ENCODE measurements at places on chromosomes 2 and 18. TPM values are rescaled to one million over a fixed set of nuclear protein-coding genes. Genes with fewer than 3 reads are reported as not detected.
A peak's percentile ranks its signal among the peaks of the same experiment; 100 is the strongest.

DNA sequence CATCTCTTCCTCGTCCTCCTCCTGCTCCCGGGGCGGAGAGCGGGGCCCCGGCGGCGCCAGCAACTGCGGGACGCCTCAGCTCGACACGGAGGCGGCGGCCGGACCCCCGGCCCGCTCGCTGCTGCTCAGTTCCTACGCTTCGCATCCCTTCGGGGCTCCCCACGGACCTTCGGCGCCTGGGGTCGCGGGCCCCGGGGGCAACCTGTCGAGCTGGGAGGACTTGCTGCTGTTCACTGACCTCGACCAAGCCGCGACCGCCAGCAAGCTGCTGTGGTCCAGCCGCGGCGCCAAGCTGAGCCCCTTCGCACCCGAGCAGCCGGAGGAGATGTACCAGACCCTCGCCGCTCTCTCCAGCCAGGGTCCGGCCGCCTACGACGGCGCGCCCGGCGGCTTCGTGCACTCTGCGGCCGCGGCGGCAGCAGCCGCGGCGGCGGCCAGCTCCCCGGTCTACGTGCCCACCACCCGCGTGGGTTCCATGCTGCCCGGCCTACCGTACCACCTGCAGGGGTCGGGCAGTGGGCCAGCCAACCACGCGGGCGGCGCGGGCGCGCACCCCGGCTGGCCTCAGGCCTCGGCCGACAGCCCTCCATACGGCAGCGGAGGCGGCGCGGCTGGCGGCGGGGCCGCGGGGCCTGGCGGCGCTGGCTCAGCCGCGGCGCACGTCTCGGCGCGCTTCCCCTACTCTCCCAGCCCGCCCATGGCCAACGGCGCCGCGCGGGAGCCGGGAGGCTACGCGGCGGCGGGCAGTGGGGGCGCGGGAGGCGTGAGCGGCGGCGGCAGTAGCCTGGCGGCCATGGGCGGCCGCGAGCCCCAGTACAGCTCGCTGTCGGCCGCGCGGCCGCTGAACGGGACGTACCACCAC, 2.1 kb downstream of the GATA6 start:
- DNase-seq = no peak

DNA sequence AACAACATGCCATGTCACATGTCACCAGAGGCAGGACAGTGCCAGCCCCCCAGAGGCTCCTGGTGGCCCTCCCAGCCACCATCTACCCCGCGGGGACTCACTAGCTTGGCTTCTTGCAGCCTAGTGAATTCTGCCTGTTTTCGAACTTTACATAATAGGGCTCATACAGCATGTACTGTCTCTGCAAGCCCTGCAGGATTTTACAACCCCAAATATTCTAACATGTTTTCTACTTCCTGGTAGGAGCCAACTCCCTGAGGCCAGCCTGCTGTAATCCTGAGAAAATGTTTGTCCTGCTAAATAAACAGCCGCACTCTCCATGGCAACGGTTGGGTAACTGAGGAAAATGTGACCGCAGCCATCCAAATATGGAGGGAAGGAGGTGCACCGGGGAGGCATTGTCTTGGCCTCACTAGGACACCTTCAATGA, 2.7 kb downstream of the PER2 start:
- DNase-seq = peak; percentile 70

GRCh38 chr2:61356958-61357350, 113.9 kb downstream of the USP34 start:
- DNase-seq = no peak

The RASGRP3 gene
- total RNA-seq = 3.8 TPM

- DNase-seq = no peak
Observed at GRCh38 chr2:233944722-233945121, 27.5 kb downstream of the TRPM8 start.

The CD8B gene
- total RNA-seq = 1.5 TPM

The GPR39 gene
- 33.7 TPM for total RNA-seq

DNA sequence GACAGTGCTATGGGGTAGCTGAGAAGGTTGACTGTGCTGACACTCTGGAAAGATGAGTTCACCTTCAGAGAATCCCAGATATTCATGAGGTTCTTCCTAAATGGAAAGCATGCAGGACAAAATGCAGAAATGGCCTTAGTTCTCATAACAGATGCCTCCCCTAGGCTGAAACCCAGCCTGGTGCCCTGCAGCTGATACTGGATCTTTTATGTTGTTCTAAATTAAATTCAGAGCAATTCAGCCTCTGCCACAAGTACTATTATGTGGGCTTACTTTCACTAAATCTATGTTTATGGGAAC, 172.0 kb upstream of the SERPINE2 start:
- DNase-seq = no peak

GRCh38 chr2:40208463-40208862, 243.4 kb downstream of the SLC8A1 start:
- DNase-seq = no peak

DNA sequence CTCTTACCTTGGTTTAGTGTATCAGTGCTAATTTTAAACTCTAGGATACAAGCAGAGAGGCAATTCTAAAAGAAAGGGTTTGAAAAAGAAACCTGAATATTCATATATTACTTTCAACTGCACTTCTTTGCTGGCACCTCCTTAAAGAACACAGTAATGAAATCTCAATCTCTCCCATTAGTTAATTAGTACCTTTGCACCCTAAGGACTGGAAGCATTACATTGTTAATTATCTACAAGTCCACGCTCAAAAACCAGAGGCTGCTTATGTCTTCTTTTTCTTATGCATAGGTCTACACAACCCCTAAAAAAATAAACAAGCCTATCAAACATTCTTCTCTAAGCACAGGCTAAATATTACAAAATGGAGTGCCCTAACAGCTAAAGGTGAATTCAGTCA, 20.2 kb downstream of the EPHA4 start:
- no peak for DNase-seq

The CXCR2 gene
- total RNA-seq = 1.1 TPM

DNA sequence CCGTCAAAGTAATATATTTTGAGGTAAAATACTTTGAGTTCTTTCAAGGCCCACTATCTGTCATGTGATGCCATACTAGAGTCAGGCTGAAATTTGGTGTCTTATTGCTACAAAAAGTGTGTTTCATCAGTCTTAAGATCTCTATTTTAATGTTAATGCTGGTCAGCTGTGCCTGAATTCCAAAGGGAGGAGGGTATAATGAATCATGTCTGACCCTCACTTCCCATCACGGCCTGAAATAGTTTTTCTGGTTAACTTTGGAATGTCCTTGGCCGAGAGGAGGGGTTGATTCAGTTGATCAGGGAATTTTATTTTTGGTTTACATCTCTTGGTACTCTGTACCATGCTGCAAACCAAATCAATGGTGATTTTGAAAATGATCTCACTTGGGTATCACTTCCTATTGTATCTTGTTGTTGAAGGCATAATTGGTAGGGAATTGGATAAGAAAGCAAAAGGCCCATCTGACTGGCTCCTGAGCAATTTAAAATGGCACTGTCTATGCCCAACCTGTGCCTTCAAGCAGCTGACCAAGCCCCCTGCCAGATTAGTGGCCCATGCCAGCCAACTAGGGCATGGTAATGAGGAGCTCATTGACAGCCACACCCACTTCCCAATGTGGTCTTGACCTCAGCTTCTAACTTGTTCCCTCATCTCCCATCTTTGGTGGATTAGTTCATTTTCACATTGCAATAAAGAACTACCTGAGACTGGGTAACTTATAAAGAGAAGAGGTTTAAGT, 6.1 kb upstream of the SLC35F5 start:
- DNase-seq = no peak

The DAW1 gene
- not detected for total RNA-seq

The REEP1 gene
- 50.3 TPM for total RNA-seq

DNA sequence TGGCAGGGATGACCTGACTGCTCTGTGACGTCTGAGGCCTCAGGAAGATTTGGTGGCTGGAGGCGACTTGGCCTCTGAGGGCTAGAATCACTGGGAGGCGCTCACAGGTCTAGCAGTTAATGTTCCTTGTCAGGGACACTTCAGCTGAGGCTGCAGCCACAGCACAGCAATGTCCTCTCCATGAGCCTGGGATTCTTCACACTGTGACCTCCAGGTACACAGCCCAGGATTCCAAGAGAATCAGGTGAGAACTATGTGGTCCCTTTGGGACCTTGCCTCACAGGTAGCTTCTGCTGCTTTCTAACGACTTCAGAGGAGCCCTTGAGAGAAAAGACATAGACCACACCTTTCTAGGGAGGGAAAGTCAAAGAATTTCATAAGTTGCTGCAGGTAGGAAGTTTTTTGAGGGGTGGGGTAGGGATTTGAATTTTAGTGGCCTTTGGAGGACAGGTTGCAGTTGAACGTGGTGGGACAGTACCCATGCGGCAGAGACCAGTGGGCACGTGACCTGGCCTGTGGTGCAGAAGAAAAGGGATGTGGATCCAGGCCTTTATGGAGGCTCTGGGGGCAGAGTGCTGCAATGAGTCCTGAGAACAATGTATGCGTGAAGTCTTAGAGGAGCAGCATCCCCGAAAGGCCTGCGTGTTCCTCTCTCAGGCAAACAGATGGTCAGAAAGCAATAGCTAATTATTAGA, 86.2 kb downstream of the LYPD1 start:
- DNase-seq = no peak

GRCh38 chr18:78497641-78498040, 482.0 kb upstream of the SALL3 start:
- no peak for DNase-seq

DNA sequence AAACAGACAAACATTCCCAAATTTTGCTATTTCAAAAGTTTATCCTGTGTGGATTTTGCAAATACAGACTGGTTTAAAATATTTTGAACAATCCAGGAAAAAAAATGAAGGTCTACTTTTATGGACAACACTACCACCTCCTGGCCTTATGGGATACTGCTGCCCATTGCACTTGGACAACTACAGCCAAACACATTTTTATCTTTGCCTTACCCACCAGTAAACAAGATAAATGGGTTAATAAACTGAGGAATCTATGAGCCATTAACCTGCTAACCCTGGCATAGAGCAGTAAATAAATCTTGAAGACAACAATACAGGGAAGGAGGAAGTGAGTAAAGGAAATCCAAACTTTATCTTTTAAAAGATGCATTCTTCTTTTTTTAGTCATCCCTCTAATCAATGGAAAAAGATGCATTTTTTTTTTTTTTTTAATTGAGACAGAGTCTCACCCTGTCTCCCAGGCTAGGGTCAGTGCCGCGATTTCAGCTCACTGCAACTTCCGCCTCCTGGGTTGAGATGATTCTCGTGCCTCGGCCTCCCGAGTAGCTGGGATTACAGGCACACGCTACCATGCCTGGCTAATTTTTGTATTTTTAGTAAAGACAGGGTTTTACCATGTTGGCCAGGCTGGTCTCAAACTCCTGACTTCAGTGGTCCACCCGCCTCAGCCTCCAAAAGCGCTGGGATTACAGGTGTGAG, 2.1 kb upstream of the SPIRE1 start:
- no peak for DNase-seq

DNA sequence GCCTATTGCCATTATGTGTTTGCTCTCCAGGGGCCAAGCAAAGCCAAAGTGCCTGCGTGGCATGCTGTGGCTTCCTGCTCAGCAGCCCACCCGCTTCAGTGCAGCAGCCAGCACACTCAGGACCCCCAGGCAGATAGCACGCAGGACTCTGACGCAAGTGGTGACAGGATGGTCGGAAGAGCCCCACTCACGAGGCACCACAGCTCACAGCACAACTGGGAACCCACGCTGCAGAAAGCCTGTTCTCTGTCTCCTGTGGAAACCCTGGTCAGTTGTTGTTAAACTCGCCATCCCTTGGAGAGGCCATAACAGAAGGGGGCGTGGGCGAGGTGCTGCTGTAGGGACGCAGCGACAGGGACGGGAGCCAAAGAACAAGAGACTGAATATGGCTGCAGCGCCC, 76.4 kb downstream of the HDAC4 start:
- DNase-seq = no peak

DNA sequence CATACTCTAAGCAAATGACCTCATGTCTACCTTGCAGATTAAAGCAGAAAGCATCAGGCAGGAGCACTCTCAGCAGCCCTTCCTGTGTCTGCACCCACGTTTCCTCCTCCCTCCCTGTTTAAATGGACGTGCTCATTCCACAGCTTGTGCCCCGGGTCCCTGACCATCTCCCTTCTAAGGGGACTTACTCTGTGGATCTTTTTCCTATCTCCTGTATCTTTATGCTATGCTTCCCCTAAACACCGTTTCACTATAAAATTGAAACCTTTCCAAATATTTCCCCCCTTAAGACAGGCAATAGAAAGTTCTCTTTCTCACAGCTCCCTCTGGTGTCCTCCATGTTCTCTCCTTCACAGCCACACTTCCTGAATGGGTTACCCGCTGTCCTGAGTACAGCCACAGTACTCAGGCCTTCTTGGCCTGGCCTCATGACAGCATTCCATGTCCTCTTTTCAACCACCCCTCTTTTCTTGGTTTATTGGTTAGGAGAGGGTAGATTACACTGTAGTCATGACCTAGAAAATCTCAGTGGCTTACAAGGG, 41.1 kb downstream of the TMEM185B start:
- DNase-seq = no peak

GRCh38 chr18:48027401-48027963, 97.0 kb upstream of the SMAD2 start:
- DNase-seq = no peak

DNA sequence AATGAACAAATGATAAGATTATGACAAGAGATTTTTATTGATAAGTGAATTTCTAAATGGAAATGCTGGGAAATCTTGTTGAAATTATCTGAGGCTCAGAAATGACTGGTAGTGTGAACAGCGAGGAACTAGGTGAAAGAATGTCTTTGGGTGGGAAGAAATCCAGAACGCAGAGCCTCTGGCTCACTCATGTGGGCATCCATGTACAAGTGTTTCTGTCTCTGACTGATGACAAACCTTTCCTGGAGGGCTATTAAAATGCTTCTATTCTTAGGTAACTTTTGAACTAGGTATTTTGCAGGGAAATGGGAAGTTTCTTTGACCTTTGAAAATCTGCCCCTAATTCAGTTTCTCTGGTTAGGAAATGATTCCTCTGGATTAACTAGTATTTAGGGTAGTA, 598.6 kb downstream of the SLC4A3 start:
- DNase-seq = no peak

Data from mucosa of descending colon (tissue), 3 donors.